ENCODE measurements at places on chromosomes 6 and 20.

DNA sequence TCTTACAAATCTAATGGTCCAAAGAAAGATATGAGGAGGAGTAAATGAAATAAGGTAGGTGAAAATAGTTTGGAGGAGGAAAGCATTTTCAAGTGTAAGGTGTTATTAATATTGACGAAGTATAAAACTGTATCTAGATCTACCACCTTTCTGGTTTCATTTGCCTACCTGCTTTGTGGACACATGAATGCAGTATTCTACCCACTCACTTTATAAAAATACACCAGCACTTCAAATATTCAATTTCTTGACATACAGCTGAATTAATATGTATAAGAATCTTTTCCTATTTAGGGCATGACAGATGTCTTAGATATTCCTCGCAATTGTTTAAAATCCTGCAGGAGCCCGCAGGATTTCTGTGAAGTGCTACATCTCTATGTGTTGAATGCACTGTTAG, 108.0 kb downstream of the BCAS1 start:
- DNase-seq: no peak

- no peak for DNase-seq
These were observed 39.2 kb downstream of the PREX1 start for GRCh38 chr20:48788486-48789072.

- DNase-seq: no peak
These were observed 509.5 kb upstream of the ID4 start for GRCh38 chr6:19327661-19328060.

- no peak for DNase-seq
These were observed 185.5 kb downstream of the SCP2D1 start for GRCh38 chr20:18999086-18999485.

- DNase-seq: no peak
These were observed 37.3 kb downstream of the RBM38 start for GRCh38 chr20:57428324-57429158.

DNA sequence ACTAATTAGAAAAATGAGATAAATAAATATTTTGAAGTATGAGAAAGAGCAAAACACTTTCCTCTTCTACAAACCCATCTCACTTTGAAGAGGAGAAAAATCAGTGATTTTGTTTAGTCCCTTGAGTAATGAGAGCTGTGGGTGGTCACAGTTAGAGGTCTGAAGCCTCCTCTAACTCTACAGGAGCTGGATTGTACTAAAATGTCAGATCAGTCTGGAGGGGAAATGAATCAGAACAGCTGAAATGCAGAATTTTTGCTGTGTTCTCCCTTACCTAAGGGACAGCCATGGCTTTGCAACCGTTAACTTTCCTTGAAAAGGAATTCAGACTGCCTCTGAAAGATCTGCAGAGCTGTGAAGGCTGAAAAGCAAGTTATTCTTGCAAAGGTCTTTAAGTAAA, 11.4 kb upstream of the RFPL4B start:
- DNase-seq: no peak

DNA sequence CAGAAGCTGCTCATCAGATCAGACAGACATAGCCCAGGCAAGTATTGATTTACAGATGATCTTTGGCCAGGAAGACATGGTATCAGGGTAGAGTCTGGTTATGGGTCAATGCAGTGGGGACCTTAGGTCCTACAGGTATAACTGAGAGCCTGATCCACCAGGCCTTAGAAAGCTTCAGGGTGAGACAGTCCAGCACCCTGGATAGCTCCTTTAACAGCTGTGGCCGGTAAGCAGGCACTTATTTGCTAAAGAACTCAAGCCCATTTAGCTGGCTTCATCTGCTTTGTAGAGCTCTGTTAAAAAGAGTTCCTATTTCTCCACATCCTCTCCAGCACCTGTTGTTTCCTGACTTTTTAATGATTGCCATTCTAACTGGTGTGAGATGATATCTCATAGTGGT, 39.6 kb downstream of the ESR1 start:
- DNase-seq: no peak

GRCh38 chr6:105769987-105770386, 316.1 kb upstream of the PRDM1 start:
- DNase-seq: no peak

DNA sequence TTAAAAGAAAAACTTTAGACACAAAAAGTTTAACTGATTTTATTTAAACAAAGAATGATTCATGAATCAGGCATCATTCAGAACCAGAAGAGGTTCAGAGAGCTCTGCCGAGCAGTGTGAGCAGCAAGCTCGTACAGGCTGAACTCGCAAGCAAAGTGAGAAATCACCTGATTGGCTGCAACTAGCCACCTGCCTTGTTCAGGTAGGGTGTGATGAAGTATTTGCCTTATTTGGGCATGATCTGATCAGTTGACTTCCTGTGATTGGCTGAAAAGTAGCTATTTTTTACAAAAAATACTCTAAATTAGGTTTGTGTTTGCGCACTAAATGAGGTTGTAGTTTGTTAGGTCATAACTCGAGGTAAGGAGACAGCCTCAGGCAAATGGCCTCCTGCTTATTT, 80.7 kb downstream of the HIVEP1 start:
- no peak for DNase-seq

Measured in activated T-helper 9 cell treated with anti-CD3 and anti-CD28 coated beads, Interleukin-2, amount 50 U/mL, for 16 hours (primary cell).